ENCODE measurements at places on chromosomes 4 and X.

GRCh38 chr4:150960818-150961217, 54.3 kb downstream of the LRBA start:
- DNase-seq = no peak

GRCh38 chrX:41946989-41947612, 23.7 kb upstream of the CASK start:
- DNase-seq = no peak

GRCh38 chr4:139018971-139019758, 3.6 kb downstream of the NOCT start:
- no peak for DNase-seq

DNA sequence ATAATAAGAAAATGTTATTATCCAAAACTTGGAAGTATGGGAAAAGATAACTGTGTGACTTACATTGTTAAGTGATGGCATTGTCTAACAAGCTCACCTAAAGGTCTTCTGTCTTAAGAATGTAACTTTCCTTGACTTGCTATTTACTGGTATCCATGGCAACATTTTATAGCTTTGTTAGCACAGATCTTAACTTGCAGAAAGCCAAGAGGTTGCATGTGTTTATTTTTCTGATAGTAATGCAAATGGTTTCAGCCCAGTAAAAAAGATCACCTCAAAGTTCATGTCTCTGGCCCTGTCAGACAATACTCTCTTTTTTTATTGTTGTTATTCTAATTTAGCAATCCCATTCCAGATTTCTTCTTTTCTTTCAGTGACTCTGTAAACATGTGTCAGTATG, 425.3 kb downstream of the SPRY1 start:
- no peak for DNase-seq

GRCh38 chr4:81921751-81922159, 450.0 kb upstream of the RASGEF1B start:
- DNase-seq = no peak

GRCh38 chrX:10117864-10118377, 38.9 kb upstream of the CLCN4 start:
- no peak for DNase-seq

DNA sequence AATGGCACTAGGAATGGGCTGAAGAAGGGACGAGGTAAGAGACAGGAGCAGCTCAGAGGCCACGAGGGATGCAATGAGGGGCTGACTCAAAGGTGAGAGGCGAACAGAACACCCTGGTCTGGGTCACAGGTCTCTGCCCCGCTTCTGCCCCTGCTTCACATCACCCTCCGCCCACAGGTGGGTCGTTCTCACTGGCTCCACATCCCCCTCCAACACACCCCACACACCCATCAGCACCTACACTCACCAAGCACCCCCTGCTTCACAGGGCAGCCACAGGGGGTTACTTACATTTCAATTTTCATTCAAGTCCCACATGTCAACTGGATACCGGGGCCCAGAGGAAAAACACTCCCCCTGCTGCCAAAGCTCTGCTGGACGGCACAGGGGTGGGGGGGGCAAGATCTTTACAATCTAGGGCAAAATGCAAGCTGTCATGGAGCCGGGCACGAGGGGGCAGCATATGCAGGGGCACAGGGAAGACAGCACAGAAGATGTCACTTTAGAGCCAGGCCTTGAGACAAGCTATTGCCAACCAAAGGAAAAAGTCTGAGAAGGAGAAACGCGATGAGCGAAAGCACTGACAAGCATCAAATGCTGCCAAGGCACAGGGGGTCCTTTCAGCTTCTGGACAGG, 94.0 kb downstream of the AFAP1 start:
- DNase-seq = no peak

- no peak for DNase-seq
Measured at GRCh38 chrX:47661539-47661938, 2.6 kb upstream of the UXT start.

GRCh38 chr4:123913598-123913997, 517.0 kb downstream of the SPRY1 start:
- no peak for DNase-seq

DNA sequence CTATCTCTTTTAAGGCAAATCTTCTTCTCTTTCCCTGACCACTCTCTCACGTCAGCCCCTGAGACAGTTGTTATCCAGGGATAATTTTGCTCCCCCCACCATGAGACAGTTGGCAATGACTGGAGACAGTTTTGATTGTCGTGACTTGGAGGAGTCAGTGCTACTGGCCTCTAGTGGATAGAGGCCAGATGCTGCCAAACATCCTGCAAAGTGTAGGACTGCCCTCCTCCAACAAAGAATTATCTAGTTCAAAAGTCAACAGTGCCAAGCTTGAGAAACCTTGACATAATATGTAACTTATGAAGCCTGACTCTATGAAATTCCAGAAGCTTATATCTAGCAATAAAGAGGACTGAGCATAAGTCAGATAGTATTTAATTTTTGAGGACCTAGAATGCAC, 502.1 kb upstream of the IGFBP7 start:
- DNase-seq = no peak

DNA sequence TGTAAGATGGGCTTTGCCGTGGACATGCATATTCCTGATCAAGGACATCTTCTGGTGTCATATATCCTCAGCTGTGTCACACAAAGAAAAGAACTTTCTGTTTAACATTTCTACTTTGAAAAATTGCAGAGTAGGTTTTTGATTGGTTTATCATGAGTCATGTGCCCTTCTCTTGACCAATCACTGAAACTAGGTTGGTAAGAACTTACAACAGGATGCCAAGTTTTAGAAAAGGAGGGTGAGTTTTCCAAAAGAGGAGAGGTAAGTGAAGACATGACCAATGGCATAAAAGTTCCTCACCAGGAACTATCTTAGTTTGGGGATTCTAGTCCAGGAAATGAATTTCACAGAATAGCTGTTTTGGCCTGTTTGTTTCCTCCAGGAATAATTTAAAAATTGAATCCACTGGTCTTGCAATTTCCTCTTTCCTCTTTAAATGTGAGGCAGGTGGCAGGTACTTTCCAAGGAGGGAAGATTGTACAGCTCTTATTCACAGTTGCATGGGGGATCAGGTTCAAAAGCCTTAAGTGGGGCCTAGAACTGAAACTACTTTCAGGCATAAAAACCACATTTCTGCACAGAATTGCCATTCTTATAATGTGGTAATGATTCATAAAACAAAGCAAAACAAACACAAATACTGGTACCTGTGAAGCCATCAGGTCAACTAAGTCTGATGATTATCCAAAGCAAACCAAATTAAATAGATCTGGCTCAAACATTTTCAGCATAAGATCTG, 1114.5 kb upstream of the LCORL start:
- DNase-seq = no peak

GRCh38 chr4:159144112-159144694, 41.3 kb downstream of the RAPGEF2 start:
- DNase-seq = no peak

DNA sequence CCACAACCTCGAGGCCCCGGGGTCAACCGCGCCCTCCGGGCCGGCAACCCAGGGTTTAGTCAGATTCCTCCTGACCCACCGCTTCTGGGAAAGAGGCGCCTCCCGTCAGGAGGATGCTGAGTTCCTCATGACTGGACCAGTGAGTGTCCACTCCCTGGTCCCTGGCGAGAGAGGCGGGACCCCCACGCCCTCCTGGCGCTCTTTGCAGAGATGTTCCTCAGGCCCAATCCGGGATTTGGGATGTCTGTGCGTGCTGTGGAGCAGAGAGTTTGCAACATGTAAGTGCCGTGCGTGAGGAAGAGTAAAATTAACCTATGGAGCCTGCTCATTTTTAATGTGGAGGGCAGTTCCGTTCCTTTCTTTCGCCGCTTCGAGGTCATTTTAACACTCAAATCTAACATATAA, 824 bp upstream of the UGDH start:
- DNase-seq = no peak

- DNase-seq = no peak
Measured at GRCh38 chr4:151324124-151324751, 1.2 kb downstream of the SH3D19 start.

DNA sequence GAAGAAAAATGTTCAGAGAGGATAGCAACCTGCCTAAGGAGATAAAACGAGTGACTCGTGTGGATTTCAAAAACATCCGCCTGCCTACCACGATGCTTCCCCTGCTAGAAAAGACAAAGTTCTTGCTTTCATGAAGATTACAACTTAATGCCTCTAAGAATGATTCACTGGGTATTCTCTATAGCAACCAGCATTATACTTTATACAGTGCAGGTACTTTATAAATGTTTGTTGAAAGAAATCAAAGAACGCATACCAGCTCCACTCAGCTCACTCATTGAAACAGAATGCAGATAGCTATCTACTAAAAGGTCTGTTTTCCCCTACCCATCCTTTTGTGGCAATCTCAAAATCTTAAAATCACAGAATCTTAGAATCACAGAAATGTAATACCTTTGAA, 33.7 kb downstream of the GASK1B start:
- DNase-seq = no peak

- no peak for DNase-seq
Measured at GRCh38 chr4:150150629-150151062, 72.4 kb downstream of the DCLK2 start.

- no peak for DNase-seq
Measured at GRCh38 chr4:76822303-76822702, 75.6 kb downstream of the SOWAHB start.

DNA sequence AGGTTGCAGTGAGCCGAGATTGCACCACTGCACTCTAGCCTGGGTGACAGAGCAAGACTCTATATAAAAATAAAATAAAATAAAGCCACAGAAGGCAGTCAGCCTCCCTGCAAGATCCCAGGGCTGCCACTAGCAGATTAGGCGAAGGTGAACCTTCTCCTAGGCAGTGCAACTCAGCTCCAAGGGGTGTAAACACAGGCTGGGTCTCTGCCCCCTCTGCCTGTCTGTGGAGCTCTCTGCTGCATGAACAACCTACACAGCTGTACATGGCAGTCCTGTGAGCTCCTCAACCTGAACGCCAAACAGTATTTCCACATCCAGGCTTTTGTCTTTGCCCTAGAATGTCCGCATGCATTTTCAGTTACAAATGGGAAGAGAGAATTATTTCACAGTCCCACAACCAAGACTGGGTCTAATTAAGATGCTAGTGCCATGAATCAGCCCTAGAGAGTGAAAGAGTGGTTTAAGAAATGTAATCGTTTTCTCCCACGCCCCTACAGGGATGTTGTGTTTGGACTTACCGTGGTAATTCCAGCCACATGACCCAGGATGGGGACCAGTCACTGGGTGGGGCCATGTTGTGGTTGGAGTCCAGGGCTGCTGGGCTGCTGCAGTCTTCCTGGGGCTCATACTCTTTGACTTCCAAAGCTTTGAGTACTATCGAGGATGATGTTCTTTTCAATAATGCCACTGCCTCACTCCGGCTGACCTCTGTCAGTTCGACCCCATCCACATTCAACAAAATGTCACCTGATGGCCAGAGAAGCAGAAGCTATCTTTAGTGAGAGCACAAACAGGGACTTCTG, 99.0 kb downstream of the FIP1L1 start:
- DNase-seq = no peak

DNA sequence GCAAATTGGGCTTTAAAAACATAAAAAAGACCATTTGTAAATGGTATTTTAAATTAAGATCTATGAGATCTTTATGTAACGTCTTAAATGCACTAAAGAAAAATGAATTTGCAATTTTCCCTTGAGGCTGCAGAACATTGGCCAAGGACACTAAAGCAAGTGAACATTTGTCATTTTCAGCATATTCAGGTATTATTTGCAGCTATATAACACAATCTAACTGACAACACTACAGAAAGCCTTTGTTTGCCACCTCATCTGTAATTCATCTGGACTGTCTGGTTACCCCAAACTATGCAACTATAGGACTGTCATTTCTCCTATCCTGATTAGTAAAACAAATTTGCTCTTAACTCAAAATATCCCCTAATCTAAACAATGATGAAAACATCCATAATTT, 74.8 kb downstream of the ANTXR2 start:
- DNase-seq = no peak

- DNase-seq = no peak
Measured at GRCh38 chrX:31255310-31256033, 183.6 kb upstream of the FTHL17 start.

GRCh38 chr4:26248647-26249046, 72.2 kb upstream of the RBPJ start:
- no peak for DNase-seq

DNA sequence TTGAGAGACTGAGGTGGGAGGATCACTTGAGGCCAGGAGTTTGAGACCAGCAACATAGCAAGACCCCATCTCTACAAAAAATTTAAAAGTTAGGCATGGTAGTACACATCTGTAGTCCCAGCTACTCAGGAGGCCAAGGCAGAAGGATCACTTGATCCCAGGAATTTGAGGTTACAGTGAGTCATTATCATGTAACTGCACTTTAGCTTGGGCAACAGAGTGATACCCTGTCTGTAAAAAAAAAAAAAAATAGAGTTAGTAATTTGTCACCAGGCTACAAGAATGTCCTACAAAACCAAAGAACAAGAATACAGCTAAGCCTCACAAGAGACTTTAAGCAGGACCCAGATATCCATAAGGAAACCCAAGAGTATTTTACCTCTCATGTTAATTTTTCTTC, 27.0 kb upstream of the RAB28 start:
- no peak for DNase-seq

Measured in activated effector memory CD4-positive, alpha-beta T cell treated with Interleukin-2 at 50 U/mL for 16 hours (primary cell).